ENCODE measurements at places on chromosomes 12 and 14.
A peak's percentile ranks its signal among the peaks of the same experiment; 100 is the strongest.

DNA sequence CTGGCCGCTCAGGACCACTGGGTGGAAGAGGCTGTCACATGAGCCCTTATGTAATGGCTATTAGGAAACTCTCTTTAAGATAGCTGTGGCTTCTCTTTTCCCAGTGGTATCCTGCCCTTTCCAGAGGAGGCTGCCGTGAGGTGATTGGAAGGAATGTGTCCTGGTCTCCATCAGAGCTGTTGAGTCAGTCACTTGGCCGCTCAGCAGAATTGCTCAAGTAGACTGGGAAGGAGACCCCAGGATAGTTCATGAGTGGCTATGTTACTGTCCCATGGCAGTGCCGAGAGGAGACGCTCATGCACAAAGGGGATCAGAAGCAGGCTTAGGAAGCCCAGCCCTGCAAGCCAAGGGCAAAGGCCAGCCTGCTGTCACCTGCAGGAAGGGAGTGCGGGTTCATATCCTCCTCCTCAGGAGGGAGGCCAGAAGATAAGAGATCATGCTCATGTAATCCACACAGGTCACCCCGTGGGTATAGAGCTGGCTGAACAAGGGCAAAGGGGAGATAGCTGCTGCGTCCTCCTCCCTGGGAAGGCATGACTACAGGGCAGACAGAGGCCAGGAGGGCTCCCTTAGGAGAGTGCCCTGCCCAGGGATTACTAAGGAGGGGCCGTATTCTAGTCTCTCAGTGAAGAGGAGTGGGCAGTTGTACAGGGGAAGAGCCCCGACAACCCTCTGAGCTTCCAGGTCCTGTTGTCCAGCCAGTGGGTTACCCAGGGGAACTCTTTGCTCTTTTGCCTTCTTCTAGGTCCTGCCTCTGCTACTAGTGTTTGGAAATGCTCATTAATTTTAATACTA is 137.0 kb upstream of the MAX start:
- peak; percentile 85 for DNase-seq

DNA sequence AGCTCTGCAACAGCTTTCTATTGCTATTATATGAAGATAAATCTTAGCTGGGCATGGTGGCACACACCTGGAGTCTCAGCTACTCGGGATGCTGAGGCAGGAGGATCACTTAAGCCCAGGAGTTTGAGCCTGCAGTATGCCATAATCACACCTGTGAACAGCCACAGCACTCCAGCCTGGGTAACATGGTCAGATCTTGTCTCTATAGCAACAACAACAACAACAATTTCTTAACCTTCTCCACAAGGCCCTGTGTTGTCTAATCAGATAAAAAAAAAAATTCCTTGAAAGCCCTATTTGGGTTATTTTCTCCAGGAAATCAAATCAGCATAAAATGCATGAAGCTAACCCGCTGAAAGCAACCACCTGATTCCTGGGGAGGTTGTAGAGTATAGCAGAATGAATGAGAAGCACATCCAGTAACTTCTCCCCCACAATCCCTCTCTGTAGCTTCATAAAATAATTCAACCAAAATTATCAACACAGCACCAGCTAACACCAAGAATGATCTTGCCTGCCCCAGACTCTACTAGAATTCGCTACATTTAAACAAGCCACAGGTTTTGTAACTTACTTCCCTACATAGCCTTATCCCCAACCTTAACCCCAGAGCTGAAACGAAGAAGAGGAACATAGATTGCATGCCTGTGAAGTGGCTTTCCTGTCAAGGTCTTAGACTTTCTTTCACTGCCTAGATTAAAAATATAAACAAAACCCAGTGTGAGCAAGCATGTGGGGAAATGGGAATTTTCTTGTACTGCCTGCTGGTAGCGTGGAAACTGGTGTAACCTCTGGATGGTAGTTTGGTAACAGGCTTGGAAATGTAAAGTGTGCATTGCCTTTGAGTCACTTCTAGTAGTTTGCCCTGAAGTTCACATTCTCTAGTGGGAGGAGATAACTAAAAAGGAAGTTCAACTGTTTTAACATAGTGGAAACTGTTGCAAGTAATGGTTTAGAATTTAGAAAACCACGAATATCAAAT is 6.0 kb upstream of the STK38L start:
- DNase-seq: no peak

DNA sequence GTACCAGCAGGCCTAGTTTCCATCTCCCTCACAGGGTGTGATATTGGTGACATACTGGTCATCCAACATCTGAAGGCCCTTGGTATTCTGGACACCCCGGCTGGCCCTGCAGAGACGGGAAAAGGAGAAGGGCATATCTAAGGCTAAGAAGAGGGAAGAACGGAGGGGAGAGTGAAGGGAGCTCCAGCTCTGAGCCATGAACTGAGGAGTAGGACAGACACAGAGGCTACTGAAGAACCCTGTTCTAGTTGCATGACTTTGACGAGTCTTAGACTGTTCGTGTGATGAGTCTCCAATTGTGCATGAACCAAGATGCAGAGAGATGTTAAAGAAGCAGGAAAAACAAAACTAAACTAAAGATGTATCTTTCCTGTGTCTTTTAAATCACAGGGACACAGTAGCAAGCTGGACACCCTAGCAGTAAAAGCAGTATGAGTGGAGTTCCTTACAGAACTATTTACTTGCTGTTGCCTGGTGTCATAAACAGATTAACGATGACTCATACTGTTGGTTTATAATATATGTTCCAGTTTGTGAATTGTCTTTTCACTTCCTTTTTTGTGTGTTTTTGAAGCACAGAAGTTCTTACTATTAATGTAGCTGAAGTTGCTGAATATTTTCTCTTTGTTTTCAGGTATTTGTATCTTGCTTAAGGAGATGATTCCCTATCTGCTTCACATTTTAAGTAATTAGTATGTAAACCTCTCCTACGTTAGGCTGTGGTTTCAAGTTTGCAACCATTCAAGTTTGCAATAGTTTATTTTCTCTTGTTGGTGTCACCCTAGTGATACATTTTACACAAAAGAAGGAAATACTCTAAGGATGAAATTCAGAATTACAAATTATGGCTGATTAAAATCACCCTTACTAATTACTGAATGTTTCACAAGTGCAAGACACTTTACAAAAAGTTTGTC is 15.7 kb downstream of the FAR2 start:
- peak; percentile 41 for DNase-seq

GRCh38 chr12:106226884-106227640 is 20.8 kb downstream of the CKAP4 start:
- DNase-seq: no peak

GRCh38 chr14:54703724-54704123 is 136.8 kb downstream of the SAMD4A start:
- no peak for DNase-seq

DNA sequence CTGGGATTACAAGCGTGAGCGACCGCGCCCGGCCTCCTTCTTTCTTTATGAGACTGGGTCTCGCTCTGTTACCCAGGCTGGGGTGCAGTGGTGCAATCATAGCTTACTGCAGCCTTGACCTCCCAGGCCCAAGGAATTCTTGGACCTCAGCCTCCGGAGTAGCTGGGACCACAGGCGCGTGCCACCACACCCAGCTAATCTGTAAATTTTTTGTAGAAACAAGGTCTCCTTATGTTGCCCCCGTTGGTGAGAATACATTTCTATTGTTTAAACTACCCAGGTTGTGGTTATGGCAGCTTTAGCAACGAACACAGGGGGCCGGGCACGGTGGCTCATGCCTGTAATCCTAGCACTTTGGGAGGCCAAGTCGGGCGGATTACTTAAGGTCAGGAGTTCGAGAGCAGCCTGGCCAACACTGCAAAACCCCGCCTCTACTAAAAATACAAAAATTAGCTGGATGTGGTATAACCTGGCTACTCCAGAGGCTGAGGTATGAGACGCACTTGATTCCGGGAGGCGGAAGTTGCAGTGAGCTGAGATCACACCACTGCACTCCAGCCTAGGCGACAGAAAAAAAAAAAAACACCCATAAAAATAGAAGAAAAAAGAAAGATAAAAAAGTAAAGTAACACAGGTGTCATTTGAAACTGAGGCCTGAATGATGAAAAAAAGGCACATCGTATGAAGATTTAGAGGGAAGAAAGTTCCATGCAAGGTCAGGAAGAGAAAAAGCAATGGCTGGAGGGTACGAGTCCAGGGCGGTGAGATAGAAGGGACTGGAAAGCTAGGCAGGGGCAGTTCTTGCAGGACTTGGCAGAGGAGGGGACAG is 977 bp upstream of the TMEM120B start:
- DNase-seq: no peak

- DNase-seq: no peak
Measured at GRCh38 chr12:11228296-11228879, 41.1 kb downstream of the PRB3 start.

- DNase-seq: no peak
Measured at GRCh38 chr12:52156757-52157565, 34.9 kb downstream of the KRT80 start.

DNA sequence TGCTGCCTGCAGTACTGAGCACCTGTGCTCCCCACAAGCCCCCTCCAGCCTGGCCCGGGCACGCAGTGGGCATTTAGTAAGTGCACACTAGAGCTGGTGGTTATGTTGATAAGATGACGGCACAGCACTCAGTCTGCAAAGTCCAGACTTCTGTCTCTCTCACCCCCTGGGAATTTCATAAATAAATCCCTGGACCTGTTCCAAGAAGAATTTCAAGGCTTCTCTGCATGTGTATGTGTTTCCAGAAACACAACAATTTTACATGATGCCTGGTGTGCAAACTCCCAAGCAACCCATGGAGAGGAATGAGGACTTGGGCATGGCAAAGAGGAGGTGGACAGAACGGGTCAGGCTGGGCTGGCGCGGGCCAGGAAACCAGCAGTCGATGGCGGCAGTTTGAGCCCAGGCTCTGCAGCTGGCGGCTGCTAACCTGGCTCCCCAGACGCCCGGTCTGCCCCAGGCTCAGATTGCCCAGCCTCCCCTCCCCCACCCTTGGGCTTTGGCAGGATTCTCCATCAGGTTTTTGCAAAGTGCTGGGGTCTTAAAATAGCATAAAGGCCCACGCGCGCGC is 10.4 kb upstream of the ACVR1B start:
- DNase-seq: no peak

DNA sequence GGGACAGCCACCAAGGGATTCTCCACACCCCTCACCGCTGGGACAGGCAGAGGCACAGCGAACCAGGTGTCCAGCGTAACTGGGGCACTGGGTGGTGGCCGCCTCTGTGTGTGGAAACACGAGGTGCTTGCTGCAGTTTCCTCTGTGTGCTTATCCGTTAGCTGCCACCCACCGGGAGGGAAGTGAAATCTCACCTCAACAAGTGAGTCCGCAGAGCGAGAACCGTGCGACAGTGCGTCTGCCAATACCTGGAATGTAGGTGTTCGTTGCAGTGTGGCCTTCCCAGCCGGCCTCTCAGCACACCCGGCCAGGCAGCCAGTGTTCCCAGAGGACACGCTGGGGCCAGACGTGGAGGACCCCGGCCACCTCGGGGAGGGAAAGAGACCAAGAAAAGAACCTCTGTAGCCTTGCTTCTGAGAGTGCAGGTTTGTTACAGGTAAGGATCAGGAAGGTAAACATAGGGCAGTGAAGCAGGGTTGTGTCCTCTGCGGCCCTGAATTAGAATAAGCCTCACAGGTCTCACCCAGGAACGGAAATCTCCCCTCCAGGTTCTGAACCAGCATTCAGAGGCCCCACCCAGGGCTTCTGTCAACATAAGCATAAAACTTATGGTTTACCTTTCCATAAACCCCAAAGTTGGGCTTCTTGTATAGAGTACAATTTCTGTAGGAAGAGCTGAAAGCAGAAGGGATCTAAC is 1.5 kb downstream of the BCL2L14 start:
- DNase-seq: no peak

- no peak for DNase-seq
Measured at GRCh38 chr14:84670796-84671195, 859.1 kb upstream of the FLRT2 start.

- DNase-seq: no peak
Measured at GRCh38 chr14:58243790-58244555, 670 bp upstream of the PSMA3 start.

DNA sequence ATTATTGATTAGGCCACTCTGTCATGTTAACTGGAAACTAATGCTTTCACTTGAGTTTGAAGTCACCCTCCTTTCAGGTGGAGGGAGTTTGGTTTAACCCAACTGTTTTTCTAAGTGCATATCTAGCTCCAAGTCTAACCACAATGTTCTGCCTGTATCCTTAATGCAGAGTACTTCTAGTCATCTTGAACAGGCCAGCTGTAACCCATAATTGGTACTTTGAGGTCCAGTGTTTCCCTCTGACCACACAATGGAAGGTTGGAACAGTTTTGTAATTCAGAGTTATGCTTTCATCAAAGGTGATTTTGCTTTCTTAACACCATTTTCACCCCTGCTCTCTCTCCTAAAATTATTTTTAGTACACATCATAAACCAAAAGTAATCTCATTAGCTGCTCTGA is 237.2 kb upstream of the DCN start:
- no peak for DNase-seq

GRCh38 chr12:93823616-93824391 is 146.6 kb downstream of the CRADD start:
- no peak for DNase-seq

DNA sequence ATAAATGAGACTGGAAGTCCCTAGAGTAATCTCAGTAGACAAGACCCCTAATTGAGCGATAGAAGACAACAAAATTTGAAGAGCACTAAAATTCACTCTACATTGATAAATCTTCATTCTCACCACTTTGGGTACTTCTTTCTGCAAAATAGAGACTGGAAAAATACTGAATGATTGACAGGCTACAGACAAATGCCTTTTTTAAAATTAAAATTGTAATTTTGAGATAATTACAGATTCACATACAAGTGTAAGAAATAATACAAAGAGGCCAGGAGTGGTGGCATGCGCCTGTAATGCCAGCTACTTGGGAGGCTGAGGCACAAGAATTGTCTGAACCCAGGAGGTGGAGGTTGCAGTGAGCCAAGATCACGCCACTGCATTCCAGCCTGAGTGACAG is 4.5 kb upstream of the CORO1C start:
- DNase-seq: no peak

GRCh38 chr12:24997970-24998582 is 49.2 kb upstream of the BCAT1 start:
- peak; percentile 32 for DNase-seq

GRCh38 chr12:131164096-131164872 is 210.6 kb downstream of the ADGRD1 start:
- no peak for DNase-seq

DNA sequence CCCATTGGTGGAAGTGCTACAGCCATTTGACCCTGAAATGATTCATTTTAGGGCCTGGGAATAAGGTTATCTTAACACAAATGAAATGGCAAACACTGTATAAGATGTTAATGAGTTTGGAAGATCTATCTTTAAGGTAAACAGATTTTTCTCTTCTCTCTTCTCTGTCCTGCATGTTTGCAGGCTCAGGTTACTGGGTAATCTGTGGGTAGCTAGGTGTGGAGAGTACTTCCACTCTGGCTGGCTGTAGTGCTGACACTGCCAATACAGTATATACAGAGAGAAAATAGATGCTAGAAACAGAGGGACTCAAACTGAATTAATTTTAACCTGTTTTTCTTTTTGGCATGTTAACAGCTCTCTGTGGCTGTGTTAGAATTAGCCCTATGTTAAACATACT is 84.6 kb downstream of the SLC38A6 start:
- no peak for DNase-seq

GRCh38 chr14:34368115-34368970 is 93.7 kb downstream of the SPTSSA start:
- DNase-seq: peak; percentile 88
